CD4-positive, CD25-positive, alpha-beta regulatory T cell (primary cell): ENCODE measurements at places on chromosomes 1 and 21. TPM values are rescaled to one million over a fixed set of nuclear protein-coding genes. Genes with fewer than 3 reads are reported as not detected.

DNA sequence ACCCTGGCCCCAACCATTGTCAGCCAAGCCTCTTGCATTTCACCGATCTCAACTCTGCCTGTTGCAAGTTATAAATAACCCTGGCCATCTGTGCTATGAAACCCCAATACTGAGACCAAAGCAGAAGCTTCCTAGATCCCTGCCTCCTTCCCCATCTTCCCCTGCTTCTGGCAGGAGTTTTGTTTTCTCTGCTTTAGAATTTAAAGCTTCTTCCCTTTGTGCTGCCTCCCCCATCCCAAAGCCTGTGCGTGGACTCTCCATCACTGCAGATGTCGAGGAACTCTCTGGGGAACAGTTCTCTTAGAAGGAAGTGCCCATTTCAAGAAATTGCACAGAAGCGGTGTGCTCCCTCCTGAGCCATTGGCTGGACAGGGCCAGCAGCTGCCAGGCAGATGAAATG, 17.4 kb upstream of the MYOG start:
- no peak for DNase-seq

The UTS2 gene
- total RNA-seq, result 8.0 TPM

The ADAMTSL4 gene
- total RNA-seq, result 0.12 TPM

- DNase-seq, result no peak
Observed at GRCh38 chr1:22077728-22078127, 25.2 kb downstream of the CDC42 start.

DNA sequence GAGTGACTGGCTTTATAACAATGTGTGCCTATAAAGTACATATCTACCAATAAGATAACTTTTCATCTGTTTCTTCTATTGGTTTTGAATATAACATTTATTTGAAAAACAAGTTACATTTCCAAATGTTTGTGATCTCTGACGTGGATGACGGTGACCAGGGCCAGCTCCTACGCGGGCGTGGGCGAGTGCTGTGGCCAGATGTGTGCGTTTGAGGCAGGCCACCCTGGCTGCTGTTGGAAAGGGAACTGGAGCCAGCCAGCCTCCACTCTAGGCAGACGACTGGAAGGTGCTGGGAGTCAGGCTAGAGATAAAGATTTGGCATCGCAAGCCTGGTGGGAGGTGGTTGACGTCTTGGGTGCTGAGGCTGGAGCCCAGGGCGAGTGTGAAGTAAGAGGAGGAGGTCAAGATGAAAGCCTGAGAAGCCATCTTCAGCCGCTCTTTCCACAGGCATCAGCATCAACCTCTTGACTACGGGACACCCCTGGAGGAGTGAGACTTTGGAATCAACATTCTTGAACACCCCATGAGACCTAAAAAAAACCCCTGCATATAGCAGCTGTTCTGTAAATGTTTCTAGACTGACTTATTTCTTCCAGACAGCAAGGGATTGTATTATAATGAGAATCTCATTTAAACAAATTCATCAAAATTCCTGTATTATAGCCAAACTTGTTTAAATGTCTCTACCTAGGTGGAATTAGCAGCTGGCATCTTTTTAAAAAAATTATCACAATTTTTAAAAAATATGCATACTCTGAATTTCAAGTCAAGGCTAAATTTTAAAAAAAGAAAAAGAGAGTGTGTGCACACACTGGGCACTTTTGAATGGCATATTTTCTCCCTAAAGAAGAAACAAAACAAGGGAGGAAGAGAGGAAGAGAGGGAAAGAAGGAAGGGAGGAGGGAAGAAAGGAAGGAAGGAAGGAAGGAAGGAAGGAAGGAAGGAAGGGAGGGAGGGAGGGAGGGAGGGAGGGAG, 112.5 kb upstream of the SLC44A3 start:
- DNase-seq, result no peak

- no peak for DNase-seq
Observed at GRCh38 chr1:109603229-109603628, 16.2 kb downstream of the GNAT2 start.

The CFHR4 gene
- not detected for total RNA-seq

The SPRR2A gene
- total RNA-seq, result not detected

DNA sequence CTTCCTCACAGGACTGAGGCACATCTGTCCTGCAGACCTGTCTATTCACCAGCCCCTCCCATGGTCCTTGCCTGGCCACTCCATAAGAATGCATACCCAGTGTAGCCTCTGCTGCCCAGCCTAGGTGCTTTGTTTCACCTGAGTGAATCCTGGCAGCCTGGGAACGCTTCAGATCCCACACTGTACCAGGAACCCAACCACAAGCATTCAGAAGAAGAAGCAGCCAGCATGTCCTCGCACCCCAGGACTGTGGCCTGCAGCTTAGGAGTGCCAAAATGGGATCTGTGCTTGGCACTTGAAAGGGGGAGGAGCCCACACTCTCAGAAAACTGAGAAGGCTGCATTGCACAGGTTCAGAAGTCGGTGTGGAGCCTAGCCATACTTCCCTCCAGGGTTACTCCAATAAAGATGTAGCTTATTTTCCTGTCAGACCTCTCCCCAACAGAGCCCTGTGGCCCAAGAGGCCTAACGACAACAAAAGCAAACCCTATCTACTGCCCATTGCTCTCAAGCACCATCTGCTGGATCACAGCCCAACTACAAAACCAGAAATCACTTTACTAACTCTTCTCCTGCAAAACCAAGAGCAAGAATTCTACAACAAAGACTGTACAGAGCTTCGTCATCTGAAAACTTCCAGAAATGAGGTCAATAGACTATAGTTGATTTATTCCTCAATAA, 923.1 kb upstream of the NEGR1 start:
- DNase-seq, result no peak

DNA sequence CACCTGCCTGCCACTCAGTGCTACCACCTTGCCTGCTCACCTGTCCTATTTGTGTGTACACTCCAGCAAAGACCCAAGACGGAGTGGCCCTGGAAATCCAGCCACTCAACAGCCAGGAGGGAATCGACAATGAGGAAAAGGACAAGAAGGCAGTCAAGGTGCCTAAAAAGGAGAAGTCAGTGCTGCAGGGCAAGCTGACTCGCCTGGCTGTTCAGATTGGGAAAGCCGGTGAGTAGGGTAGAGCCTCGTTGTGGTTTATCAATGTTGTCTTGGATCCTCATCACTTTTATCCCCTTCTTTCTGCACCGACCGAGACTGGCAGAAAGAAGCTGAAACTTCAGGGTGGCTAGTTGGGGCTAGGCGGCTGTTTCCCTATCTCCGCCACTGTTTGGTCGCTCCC, 61.4 kb upstream of the LAX1 start:
- no peak for DNase-seq

The NOTCH2 gene
- 54.2 TPM for total RNA-seq

DNA sequence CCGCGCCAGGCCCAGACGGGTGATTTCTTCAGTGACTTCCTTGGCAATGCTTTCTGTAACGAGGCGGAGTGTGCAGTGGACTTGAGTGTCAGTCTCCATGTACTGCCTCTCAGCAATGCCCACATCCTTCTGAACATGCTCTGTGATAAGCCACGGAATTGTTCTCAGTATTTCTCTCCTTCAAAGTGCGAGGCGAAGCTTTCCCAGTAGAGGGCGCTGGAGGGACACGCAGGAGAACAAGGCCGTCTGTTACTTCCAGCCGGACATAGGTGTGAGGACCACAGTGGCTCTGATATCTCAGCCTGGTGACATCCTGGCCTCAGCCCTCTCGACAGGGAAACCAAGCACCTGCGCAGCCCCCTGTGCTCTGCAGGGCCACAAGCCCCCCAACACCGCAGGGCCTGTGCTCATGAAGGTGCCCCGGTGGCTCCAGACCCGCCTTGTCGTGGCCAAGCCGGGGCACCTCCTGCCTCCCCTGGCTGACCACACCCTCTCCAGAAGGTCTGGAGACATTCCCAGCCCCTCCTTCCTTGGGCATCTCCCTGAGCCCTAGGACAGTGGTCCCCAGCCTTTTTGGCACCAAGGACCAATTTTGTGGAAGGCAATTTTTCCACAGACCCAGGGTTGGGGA, 46.1 kb upstream of the BACE2 start:
- DNase-seq, result peak; percentile 61

DNA sequence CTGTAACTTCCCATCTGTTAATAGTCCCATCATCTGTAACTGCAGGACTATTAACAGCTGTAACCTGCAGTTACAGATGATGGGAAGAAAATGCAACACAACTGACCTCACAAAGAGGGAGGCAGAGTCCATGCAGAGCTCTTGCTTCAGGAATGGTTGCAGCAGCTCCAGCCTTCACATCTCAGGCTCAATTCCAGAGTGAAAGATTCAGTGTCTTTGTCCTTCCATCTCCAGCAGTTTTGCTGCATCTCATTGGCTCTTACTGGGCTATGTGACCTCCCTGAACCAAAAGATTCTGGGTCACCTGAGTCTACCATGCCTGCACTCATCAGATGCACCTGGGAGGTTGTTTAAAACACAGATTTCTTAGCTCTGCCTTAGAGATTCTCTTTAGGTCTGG, 686.7 kb downstream of the MATN1 start:
- DNase-seq, result no peak

DNA sequence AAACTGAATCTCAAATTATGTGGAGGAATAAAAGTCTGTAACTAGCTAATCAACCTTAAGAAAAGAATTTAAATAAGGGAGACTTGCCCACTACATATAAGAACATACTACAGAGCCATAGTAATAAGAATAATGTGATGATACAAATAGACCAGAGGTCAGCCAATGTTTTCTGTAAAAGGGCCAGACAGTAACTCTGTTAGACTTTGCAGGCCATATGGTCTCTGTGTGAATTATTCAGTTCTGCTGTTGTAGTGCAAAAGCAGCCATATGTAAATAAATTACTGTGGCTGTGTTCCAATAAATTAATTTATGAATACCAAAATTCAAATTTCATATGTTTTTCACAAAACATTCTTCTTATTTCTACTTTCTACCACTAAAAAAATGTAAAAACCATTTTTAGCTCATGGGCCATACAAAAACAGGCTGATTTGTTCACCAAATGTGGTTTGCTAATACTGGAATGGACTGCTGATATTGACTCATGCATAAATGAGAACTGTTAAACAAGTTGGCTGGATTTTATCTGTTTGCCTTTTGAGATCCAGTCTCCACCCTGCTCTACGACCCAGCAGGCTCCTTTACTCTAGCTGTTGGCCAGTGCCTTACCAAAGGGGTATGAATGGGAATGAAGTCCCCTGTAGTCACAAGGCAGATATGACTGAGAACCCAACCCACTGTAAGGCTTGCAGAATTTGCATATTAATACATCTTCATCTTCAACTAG, 98.2 kb upstream of the ZNHIT6 start:
- DNase-seq, result no peak

The CENPL gene
- 10.2 TPM for total RNA-seq
